ENCODE measurements at places on chromosomes 7 and 10.

DNA sequence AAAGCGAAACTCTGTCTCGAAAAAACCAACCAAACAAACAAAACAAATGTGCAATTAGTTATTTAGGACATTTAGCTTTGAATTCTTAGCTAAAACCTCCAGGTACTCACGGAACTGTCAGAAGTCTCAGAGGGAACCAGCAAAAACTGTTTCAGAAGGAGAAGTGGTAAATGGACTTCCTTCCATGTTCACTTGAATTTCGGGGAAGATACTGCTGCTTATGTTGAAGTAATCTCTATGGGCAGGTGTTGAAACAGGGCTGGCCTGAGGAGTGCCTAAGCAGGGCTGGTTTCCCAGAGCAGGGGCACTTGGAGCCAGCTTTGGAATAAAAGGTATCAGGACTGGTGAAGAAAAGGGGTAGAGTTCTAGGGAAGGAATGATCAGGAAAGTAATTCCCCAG, 2.4 kb upstream of the EXOC6 start:
- H3K27me3 ChIP-seq = peaks cover 7% of the 10 kb centered on the region
- H3K27ac ChIP-seq = no peak overlapping the region
- H3K4me1 ChIP-seq = peaks cover 31% of the 10 kb centered on the region
- no peak for DNase-seq

DNA sequence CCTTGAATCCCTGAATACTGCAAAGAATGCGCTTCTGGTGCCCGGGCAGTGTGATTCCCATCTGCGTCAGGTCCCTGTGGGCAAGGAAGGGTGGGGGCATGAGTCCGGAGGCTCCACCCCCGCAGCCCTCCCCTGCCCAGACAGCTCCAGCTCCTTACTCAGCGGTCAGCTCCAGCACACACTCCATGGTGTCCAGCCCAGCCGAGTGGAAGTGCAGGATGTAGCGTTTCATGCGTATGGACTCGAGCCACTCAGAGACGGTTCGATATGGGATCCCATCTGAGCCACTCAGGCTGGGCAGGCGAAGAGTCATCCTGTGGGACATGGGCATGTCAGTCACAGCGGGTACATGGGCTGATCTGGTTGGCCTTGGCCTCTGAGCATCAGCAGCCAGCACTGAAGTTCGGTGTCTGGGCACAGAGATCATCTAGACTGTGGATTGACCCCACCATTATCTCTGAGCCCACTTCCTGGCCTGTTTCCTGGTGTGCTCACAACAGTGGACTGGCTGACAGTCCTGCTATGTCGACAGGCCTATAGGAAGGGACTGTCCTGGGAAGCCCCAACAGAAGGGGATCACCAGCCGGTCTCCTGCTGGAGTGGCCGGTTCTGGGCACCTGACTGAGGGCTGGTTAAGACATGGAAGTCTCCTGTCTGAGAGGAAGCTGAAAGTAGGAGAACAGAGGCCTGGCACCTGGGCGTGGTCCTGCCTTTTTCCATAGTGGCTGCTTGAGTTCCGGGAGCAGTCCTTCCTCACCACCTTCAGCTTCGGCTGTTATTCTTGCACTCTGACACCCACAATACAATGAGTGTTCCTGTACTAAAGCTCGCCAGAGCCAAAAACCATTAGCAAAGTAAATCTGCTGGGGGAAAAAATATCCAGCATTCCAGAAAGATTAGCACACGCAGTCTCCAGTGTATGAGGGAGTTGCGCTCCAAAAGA, 10.6 kb downstream of the ZYX start:
- no peaks in the 10 kb centered on the region for H3K27me3 ChIP-seq
- H3K27ac ChIP-seq = no peak overlapping the region
- H3K4me1 ChIP-seq = peaks cover 4% of the 10 kb centered on the region
- peaks cover 6% of the 10 kb centered on the region for H3K36me3 ChIP-seq

GRCh38 chr10:18312374-18313139, 172.3 kb downstream of the CACNB2 start:
- no peaks in the 10 kb centered on the region for H3K27me3 ChIP-seq
- no peak overlapping the region for H3K4me3 ChIP-seq
- DNase-seq = no peak
- H3K4me1 ChIP-seq = peaks cover 5% of the 10 kb centered on the region

DNA sequence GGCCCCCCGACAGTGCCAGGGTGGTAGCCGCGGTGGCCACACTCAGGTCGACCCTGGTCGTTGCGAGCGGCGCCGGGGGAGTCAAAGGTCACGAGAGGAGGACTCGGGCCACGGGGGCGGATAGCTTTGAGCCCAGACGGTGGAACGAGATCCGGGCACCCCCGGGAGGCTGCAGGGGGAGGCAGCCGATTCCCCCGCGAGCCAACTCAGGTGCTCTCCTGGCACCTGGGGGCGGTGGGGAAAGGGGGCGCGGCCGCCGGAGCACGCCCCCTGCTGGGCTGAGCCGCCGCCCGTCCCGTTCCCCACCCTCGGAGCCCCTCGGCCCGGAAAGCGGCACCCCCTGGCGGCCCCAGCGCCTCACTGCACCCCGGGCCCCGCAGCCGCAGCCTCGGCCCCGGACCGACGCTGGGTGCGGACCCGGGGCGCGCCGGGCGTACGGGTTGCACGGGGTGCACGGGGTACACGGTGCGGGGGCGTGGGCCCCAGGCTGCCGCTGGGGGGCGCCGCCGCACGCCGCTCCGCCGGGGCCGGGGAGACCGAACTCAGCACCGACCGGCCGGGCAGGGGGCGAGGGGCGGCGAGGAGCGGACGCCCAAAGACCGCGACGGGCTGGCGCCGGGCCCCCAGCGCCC, 521 bp upstream of the NYAP1 start:
- H3K4me3 ChIP-seq = peak overlapping the region; percentile 90
- peaks cover 35% of the 10 kb centered on the region for H3K4me1 ChIP-seq
- H3K27me3 ChIP-seq = no peaks in the 10 kb centered on the region

DNA sequence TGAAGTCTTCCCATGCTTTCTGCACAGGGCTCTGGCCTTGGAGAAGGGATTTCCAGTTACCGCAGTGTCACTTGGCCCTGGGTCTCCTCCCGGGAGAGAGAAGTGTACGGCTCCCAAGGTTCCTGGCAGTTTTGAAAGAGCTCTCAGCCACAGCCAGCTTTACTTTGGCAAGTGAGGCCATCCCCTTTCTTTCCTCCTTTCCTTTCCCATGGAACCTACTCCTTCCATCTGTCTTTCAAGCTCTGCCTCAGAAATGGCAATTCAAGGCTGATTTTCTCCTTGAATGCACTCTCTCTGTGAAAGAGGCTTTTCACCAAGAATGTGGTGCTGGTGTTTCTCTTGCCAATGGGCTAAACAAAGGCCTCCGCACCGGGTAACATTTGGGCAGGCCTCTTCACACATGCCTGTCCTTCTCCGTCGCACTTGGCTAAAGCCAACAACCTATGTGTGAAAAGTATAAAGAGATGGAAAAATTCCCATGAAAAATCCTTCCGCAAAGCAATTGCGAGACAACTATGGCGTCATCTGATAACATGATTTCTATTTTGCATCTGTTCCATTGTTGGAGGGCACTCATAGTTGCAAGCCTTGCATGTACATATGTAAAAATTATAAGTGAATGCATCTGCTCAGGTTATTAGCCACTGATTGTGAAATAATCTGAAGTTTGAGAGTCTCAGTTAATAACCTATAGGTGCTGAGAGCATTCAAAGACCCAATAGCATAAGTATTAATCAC, 125.4 kb downstream of the PFKFB3 start:
- DNase-seq = no peak
- H3K27me3 ChIP-seq = no peaks in the 10 kb centered on the region
- no peak overlapping the region for H3K27ac ChIP-seq
- no peaks in the 10 kb centered on the region for H3K4me1 ChIP-seq

- peaks cover 3% of the 10 kb centered on the region for H3K27me3 ChIP-seq
- H3K36me3 ChIP-seq = no peaks in the 10 kb centered on the region
- no peaks in the 10 kb centered on the region for H3K4me1 ChIP-seq
Measured at GRCh38 chr10:103465411-103466179, 6.9 kb upstream of the CALHM1 start.
